Stimulated activated CD8-positive, alpha-beta memory T cell treated with anti-CD3 and anti-CD28 coated beads, Interleukin-2, amount 100 ng/mL, for 1 hour (primary cell): ENCODE measurements at places on chromosomes 6 and 20.

DNA sequence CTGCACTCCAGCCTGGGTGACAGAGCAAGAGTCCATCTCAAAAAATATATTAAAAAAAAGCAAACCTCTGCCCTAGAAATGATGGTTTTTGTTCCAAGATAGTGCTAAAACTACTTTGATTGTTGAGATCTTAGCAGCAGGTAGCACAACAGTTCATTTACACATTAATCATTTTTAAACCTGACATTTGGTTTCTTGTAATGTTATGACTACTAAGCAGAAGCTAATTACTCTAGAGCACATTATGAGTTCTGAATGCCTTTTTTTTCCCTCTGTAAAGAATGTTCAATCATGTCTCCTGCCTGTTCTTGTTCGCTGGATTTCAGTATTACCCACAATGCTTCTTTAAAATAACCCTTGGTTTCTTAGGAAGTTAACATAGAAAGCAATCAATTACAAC lies 24.7 kb upstream of the PHF3 start:
- no peak for DNase-seq

DNA sequence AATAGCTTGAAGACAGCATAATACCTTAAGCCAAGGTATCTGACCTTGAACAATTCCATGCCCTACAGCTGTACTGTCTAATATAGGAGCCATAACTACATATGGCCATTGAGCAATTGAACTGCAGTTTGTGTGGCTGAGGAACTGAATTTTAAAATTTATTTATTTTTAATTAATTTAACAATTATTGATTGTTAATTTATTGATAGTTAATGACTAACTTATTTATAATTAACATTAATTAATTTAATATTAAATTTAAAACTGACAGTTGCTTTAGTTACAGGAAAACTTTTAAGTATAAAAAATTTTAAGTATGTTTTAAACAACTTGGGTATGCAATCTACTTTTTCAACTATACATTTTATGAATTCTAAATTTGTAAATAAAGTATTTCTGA lies 12.3 kb upstream of the MYB start:
- no peak for DNase-seq

GRCh38 chr6:42158011-42158410 lies 15.2 kb upstream of the GUCA1A start:
- DNase-seq, result no peak

DNA sequence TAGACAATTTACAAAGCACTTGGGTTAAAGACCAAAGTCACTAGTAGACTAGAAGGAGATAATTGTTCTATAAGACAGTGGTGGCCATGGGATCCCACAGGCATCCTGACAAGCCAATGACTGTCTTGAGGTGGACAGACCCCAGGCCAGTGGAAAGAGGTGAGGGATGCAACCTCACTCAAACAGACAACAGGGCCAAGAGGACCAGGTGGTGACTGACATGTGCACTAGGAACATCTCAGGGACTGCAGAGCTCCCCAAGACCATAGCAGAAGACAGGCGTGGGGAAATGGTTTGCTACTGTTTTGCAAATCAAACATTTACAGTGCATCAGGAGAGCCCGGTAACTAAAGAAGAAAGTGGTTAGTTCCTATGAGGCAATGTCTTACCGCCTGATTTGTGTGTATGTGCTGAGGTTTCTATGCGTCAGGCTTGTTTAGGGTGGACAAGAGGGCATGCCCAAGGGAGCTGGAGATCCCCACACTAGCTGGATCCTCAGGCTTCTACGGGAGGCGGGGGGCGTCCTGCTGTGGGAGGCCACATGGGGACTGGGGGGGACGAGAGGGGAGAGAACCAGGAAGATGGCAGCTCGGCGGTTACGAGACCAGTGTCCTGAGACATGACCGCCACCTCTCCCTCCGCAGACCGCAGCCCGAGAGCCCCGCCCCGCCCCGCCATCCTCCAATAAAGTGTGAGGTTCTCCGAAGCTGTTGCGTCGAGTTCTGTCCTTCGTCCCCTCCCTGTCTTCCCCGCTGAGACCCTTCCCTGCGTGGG lies 623 bp upstream of the MRPS26 start:
- DNase-seq, result peak; percentile 4

DNA sequence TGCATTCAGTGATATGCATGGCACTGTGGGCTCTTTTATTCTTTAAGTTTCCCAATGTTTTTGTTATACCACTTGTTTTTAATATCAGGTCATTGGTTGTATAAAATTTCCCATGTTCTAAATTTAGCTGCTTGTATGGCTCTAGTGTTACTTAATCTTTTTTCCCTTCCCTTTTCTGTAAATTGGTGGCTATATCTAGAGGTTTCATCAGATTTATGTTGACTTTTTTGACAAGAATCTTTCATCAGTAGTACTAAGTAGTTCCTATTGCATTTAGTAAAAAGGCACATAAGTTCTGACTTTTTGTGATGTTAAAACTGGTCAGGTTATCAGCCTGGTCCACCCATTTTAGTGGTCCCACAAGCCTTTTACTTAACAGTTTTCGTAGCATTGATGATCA lies 51.1 kb downstream of the MMS22L start:
- no peak for DNase-seq

- no peak for DNase-seq
Observed at GRCh38 chr20:51495291-51495690, 47.2 kb downstream of the NFATC2 start.

GRCh38 chr6:31652925-31653724 lies 664 bp upstream of the BAG6 start:
- DNase-seq, result peak; percentile 73

DNA sequence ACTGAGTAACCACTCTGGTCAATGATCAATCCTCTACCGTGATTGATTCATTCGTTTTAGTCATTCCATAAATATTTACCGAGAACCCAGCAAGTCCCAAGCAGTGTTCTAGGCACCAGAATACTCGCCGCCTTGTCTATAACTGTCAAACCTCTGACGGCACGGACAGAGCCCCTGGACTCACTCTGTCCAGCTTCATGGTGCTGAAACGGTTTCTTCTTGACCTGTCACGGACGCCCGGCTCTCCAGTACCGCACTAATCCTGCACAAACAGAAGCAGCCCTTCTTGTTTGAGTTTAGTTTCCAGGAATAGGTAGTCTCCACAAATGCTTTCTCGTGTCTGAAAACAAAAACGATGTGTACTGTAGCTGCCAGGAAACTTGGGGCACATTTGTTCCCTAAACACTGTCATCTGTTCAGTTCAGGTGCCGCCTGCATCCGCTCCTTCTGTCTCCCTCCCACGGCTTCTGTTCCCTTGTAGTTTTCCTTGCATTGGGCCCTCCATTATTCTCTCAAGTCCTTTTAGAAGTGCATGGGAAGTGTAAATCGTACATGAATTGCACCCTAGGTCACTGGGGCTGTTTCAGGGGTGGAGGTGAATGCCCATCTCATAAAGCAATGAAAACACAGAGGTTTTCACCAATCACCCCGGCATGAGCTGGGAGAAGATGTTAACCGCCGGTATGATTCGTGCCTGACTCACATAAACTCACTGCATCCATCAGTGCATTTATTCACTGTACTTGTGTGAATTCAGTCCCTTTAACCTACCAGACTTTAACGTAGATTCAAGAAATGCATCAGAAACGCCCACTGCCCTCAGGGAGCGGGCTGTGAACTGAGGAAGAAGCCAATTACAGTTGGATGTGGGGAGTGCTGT lies 209.3 kb upstream of the CDH4 start:
- DNase-seq, result no peak
